Vein endothelial cell (primary cell): ENCODE measurements at places on chromosomes 4 and X. TPM values are rescaled to one million over a fixed set of nuclear protein-coding genes. Genes with fewer than 3 reads are reported as not detected.

DIPK2B gene
- total RNA-seq, result 104 and 141 TPM in 2 replicates

GPR78 gene
- total RNA-seq, result not detected in 2 replicates

FAM149A gene
- total RNA-seq, result not detected in 2 replicates

CT47C1 gene
- total RNA-seq, result not detected in 2 replicates

ADRA2C gene
- total RNA-seq, result 0.29 and 0.33 TPM in 2 replicates

LANCL3 gene
- 0.98 and 1.7 TPM in 2 replicates for total RNA-seq

SPANXD gene
- not detected in 2 replicates for total RNA-seq

MXRA5 gene
- total RNA-seq, result under 0.01 TPM in 1 of 2 replicates, not detected in the other
